Stimulated activated memory B cell treated with anti-CD40 and anti-IgM and Interleukin-4, amounts not matched to agents 10 μg/mL and 1 μg/mL and 100 μg/mL, for 72 hours (primary cell): ENCODE measurements at places on chromosomes 13 and 19.

DNA sequence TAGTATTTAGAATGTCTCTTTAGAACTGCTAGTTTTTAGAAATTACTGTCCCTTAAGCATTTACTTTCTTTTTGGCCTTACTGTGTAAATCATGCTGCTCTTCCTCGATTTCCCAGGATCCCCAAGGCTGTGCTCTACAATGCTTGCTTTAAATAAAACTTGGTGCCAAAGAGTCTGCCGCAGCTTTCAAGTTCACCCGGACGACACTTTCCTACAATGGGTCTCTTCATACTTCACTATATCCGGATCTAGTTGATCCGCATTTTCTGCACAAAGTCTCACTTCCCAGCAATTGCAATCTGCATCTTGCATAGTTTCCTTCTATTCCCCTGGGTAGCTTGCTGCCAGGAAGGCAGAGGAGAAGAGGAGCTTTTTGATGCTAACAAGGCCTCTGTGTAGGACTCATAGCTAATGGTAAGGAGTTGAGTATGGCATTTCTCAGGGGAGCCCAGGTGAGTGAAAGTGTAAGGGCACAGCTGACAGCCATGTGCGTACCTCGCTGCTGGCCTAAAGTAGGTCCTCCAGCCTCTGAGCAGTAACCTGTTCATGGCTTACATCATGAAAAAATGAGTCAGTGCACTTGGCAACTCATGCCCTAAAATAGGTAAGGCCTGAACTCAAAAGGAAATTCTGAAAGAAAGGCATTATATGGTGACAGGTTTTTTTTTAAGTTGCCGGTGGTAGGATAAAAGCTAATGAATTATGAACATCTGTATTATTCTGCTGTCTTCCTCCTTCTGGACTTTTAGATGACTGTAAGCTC is 101.6 kb downstream of the ENOX1 start:
- no peak for ATAC-seq

- ATAC-seq, result no peak
Observed at GRCh38 chr19:47861630-47862029, 2.6 kb downstream of the TPRX2 start.

- ATAC-seq, result no peak
Observed at GRCh38 chr19:11538232-11539036, at the start of gene CNN1. Gene CNN1, plus strand, starts transcription at chr19:11538851. Its CDS starts 77 bp downstream, at chr19:11538928.

DNA sequence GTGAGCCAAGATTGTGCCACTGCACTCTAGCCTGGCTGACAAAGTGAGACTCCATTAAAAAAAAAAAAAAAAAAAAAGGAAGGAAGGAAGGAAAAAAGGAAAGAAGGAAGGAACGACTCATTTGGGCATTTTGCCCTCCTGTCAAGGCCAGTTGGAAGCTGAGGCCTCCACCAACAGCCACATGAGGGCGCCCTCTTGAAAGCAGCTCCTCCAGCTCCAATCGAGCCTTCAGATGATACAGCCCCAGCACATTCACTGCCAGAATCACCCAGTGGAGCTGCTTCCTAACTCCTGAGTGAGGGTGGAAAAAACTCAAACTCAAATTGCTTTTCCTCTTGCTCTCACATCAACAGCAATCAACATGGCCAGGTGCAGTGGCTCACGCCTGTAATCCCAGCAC is 40.9 kb downstream of the GNG7 start:
- ATAC-seq, result no peak

- no peak for ATAC-seq
Observed at GRCh38 chr19:38727868-38728660, 16.2 kb downstream of the CAPN12 start.

DNA sequence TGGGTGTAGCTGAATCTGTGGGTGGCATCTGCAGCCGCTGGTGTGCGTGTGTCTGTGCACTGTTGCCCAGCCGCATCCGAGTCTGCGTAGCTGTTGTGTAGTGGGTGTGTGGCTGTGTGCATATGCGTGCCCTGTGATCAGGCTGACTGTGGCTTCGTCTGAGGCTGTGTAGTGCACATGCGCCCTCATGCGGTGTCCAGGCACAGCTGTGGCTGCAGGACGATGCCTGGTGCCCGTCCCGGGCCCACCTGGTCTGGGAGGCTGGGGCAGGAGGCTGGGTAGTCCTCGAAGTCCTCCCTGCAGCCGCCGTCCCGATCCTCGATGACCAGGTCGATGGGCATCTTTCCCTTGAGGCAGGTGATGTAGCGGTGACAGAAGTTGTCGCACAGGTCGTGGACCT is 4.9 kb downstream of the MEIS3 start:
- no peak for ATAC-seq

DNA sequence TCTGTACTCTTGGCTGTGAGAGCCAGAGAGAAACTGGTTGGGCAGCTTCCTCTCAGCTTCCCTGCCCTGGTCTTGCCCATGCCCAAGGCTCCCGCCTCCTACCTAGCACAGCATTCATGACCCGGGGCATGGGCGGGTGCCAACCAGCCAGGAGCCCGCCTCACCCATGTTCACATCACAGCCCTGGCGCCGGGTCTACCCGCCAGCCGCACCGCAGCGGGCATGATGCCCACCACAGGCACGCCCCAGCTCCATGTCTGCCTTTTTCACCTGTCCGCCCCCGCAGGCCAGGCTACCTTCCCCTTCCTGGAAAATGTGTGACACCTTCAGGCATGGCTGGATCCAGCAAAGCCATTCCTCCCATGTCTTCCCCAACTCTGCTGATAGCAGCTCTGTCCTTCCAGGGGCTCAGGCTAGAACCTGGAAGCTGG is 42.1 kb downstream of the PTPRS start:
- ATAC-seq, result no peak
